ENCODE measurements at places on chromosomes 4 and X. TPM values are rescaled to one million over a fixed set of nuclear protein-coding genes. Genes with fewer than 3 reads are reported as not detected.

DNA sequence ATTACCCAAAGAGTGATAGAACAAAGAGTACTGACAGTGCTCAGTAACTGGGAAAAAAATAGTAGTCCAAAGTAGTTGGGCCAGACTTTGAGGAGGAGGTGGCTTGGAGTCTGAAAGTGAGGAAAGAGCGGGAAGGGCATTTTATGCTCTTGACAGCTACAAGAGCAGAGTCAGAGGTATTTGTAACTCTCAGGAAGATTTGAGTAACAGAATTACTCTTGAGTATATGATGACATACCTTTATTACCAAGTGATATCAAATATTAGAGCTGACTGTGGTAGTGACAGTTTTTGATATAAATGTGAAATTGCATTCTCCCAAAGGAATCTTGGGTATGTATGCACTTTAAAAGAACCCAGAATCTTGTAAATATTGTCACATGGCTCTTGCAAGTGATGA lies 2.2 kb downstream of the SLAIN2 start:
- H3K27ac ChIP-seq = no peak overlapping the region
- H3K36me3 ChIP-seq = no peaks in the 10 kb centered on the region
- peaks cover 19% of the 10 kb centered on the region for H3K4me1 ChIP-seq
- no peaks in the 10 kb centered on the region for H3K27me3 ChIP-seq
- no peak for DNase-seq
- peak overlapping the region; percentile 95 for H3K4me3 ChIP-seq

- H3K4me3 ChIP-seq = no peak overlapping the region
- DNase-seq = no peak
- no peak overlapping the region for H3K27ac ChIP-seq
- H3K27me3 ChIP-seq = peaks cover 37% of the 10 kb centered on the region
- H3K36me3 ChIP-seq = no peaks in the 10 kb centered on the region
- no peaks in the 10 kb centered on the region for H3K4me1 ChIP-seq
Measured at GRCh38 chr4:7668271-7668670, 233.5 kb upstream of the PSAPL1 start.

DNA sequence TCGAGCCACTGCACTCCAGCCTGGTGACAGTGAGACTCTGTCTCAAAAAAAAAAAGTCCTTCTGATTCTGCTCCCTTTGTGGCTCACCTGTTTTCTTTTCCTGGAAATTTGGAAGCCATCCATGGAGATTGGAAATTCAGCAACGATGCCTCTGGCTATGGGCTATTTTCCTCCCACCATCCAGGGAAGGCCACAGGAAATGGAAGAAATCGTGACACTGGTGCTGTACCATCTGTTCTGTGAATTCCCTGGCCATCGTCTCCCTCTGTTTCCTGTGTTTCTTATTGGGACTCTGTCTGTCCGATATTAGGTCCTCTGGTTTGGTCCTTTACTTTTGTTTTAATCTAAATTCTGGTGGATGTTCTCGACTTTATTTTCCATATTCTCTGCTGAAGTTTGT lies 29.4 kb upstream of the ADRA2C start:
- H3K27ac ChIP-seq = no peak overlapping the region
- H3K4me1 ChIP-seq = no peaks in the 10 kb centered on the region
- no peaks in the 10 kb centered on the region for H3K36me3 ChIP-seq
- H3K27me3 ChIP-seq = no peaks in the 10 kb centered on the region
- H3K4me3 ChIP-seq = no peak overlapping the region

DNA sequence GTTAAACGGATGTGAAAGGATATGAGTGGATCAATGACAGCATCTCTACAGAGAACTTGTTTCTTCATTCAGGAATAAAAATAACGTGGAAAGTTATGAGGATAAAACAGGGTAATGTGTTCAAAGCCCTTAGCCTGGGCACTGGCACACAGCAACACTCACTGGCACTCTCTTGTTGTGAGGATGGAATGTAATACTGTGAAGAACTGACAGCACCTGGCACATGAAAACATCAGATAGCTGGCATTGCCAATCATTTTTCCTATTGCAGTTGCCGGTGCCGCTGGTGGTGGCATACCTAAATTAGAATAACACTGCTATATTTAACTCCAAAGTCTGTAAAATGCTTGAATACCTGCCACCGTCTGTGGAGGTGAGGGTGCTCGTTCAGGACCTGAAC lies 1061.2 kb downstream of the DMD start:
- H3K4me3 ChIP-seq = no peak overlapping the region
- H3K27ac ChIP-seq = no peak overlapping the region
- DNase-seq = no peak
- no peaks in the 10 kb centered on the region for H3K4me1 ChIP-seq

- no peak for DNase-seq
- H3K4me3 ChIP-seq = no peak overlapping the region
- no peaks in the 10 kb centered on the region for H3K27me3 ChIP-seq
- no peak overlapping the region for H3K27ac ChIP-seq
Measured at GRCh38 chr4:121675715-121676114, 21.1 kb downstream of the ANXA5 start.

DNA sequence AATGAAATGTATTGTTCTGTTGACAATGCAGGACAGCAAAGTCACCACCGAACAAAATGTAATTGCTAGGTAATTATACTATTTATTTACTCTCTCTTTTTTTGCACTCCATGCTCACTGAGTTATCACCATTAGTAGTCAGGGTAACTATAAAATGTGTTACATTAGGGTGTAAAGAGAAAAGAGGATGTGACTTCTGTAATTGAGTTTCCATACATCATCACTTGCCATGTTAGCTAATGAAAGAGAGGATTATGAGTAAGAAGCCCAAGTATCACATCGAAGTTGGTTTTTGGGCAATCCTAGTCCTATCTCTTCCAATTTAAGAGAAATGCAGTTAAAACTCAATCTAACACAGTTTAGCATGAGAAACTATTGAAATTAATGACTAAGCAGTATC lies 7.6 kb downstream of the ZXDA start:
- H3K27ac ChIP-seq = peak overlapping the region; percentile 12
- H3K4me3 ChIP-seq = no peak overlapping the region
- peaks cover 36% of the 10 kb centered on the region for H3K4me1 ChIP-seq
- no peaks in the 10 kb centered on the region for H3K27me3 ChIP-seq
- H3K36me3 ChIP-seq = no peaks in the 10 kb centered on the region

DNA sequence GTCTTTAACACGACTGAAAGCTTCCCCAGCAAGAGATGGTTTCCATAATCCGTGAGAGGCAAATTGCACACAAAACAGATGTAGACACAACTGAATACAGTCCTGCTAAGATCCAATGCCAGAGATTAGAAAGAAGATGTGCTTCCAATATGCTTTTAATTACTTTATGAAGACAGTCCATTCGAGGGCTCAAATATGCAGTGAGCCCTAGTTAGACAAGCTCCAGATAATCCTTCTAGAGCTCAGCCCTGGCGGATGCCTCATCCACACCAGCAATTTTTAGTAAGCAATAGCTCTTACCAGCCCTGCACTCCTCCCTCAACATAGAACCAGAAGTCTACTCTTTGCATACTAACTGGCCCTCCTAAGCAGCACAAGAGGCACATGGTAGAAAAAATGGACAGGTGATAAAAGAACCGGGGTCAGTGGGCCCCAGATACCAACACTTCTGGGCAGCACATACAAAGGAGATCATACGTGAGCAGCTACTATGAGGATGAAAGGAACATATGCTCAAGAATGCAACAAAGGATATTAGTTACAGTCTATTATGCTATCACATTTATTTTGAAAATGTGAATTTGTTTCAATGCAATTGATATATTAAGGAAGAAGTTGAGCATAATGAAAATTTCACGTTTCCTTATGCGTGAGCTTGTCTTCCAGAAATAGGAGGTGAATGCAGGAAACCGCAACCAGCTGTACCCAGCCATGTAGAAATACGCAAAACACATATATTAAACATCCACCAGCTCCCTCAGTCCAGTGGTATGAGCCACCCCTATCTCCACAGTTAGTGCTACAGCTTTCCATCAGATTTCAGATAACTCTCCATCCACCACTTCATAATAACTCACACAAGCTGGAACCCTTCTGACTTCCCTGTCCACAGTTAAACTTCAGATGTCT lies 34.3 kb downstream of the GPC4 start:
- no peaks in the 10 kb centered on the region for H3K36me3 ChIP-seq
- H3K4me3 ChIP-seq = no peak overlapping the region
- no peak for DNase-seq
- no peaks in the 10 kb centered on the region for H3K27me3 ChIP-seq

GRCh38 chr4:848803-849477 lies 23.0 kb upstream of the CPLX1 start:
- H3K27me3 ChIP-seq = no peaks in the 10 kb centered on the region
- no peak overlapping the region for H3K4me3 ChIP-seq
- no peak overlapping the region for H3K27ac ChIP-seq
- no peak for DNase-seq
- H3K4me1 ChIP-seq = no peaks in the 10 kb centered on the region

GRCh38 chrX:118855681-118856310 lies 32.2 kb downstream of the ZCCHC12 start:
- no peaks in the 10 kb centered on the region for H3K27me3 ChIP-seq
- no peak overlapping the region for H3K27ac ChIP-seq
- DNase-seq = no peak
- H3K36me3 ChIP-seq = no peaks in the 10 kb centered on the region
- H3K4me3 ChIP-seq = no peak overlapping the region
- no peaks in the 10 kb centered on the region for H3K4me1 ChIP-seq

- H3K27ac ChIP-seq = no peak overlapping the region
- peaks cover 58% of the 10 kb centered on the region for H3K27me3 ChIP-seq
- no peak for DNase-seq
- H3K4me1 ChIP-seq = no peaks in the 10 kb centered on the region
Measured at GRCh38 chr4:187357045-187357643, 633.5 kb upstream of the FAT1 start.

- DNase-seq = no peak
- H3K36me3 ChIP-seq = peaks cover 49% of the 10 kb centered on the region
- no peak overlapping the region for H3K27ac ChIP-seq
- peaks cover 19% of the 10 kb centered on the region for H3K4me1 ChIP-seq
- no peaks in the 10 kb centered on the region for H3K27me3 ChIP-seq
Measured at GRCh38 chr4:2936773-2937145, 26.4 kb downstream of the NOP14 start.

DNA sequence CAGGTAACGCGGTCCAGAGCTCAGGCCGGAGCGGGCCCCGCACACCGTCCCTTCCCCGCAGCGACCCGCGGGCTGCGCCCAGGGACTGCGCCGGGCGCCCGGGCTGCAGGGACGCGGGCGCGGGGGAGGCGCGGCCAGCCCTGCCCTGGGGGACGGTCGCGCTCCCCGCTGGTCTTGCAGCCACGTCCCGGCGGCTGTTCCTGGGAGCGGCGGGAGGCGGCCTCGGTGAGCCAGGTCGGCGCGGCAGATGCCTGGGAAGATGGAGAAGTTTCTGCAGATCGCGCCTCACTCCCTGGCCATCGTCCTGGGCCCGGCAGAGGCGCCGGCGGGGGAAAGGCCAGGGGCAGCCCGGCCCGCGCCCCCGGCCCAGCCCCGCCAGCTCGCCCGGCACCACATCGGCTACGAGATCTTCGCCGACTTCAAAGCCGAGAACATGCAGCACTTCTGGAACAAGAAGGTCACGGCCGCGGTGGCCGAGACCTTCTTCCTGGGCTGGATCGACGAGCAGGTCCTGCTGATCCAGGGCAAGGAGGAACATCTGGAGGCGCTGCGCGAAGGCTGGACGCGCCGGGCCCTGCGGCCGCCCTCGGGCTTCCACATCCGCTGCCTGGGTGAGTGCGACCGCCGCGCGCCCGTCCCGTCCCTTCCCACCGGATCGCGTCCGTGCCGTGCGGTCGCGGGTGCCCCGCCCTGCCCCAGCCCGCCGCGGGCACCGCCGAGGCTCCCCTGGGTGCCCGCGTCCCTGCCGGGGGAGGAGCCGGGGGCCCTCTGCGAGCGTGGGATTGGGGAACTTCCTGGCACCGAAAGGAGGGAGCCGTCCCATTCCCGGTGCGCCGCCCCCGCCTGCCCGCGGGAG lies 107.4 kb upstream of the STOX2 start:
- H3K4me3 ChIP-seq = peak overlapping the region; percentile 46
- H3K36me3 ChIP-seq = no peaks in the 10 kb centered on the region
- no peak for DNase-seq
- H3K4me1 ChIP-seq = no peaks in the 10 kb centered on the region
- H3K27ac ChIP-seq = no peak overlapping the region

DNA sequence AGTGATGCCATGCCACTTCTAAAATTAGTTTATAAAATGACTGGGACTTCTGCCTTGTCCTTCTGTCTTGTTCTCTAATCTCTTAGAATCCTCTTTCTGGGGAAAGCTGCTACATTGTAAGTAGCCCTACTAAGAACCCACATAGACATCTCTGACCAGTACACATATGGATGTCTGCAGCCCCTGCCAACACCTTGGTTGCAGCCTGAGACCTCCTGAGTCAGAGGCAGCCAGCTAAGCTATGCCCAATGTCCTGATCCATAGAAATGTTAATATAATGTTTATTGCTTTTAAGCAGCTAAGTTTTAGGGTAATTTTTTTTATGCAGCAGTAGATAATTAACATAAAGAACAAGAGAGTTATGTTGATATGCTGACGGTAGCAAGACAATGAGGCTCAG lies 1029.5 kb upstream of the INTU start:
- no peaks in the 10 kb centered on the region for H3K36me3 ChIP-seq
- no peak for DNase-seq
- H3K4me3 ChIP-seq = no peak overlapping the region
- peak overlapping the region; percentile 78 for H3K27ac ChIP-seq
- no peaks in the 10 kb centered on the region for H3K27me3 ChIP-seq

GRCh38 chr4:38660838-38661237 lies 3.2 kb upstream of the KLF3 start:
- peaks cover under 1% of the 10 kb centered on the region for H3K4me1 ChIP-seq
- H3K4me3 ChIP-seq = no peak overlapping the region
- no peaks in the 10 kb centered on the region for H3K27me3 ChIP-seq
- DNase-seq = no peak
- H3K27ac ChIP-seq = no peak overlapping the region
- no peaks in the 10 kb centered on the region for H3K36me3 ChIP-seq

DNA sequence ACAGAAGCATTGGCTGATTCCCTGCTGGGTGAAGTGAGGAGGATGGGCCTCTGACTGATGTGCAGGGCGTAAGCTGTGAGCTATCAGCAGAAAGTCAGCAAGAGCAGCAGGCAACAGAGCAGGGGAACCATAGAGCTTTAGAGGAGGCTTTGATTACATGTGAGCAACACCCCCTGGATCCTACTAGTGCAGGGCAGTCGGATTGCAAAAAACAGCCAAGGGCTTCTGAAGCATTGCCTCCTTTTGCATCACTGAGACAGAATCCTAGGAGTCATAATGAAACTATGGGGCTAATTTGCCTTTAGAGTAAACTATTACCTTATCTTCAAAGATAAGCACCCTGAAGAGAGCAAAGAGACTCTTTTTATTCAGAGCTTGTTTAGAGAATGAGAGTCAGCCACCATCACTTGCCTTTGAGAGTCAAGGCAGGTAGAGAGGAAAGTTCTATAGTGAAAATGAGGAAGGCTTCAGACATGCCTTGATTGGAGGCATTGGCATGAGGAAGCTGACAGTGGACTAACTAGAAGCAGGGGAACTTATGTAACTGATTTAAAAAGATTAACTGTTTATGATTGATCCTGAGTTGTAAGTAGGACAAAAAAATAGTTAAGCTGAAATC lies 420.3 kb downstream of the PDHA2 start:
- no peaks in the 10 kb centered on the region for H3K27me3 ChIP-seq
- H3K36me3 ChIP-seq = no peaks in the 10 kb centered on the region
- no peak overlapping the region for H3K4me3 ChIP-seq
- H3K27ac ChIP-seq = no peak overlapping the region

Gene COX18
- 11.1 TPM for total RNA-seq

Gene HSFX3
- not detected for total RNA-seq

Gene MAGED4B
- 79.9 TPM for total RNA-seq

Gene GIMD1
- total RNA-seq = not detected

Gene CXCL6
- total RNA-seq = 0.28 TPM

Gene L1CAM
- 0.64 TPM for total RNA-seq

Gene EREG
- total RNA-seq = 0.50 TPM

Gene PAK3
- total RNA-seq = 0.61 TPM

Gene PCDH10
- 40.6 TPM for total RNA-seq

Gene GRK4
- 5.9 TPM for total RNA-seq

Gene DTHD1
- not detected for total RNA-seq

Gene CLNK
- not detected for total RNA-seq
